Osteocyte (in vitro differentiated cells): ENCODE measurements at places on chromosomes 12 and 14. TPM values are rescaled to one million over a fixed set of nuclear protein-coding genes. Genes with fewer than 3 reads are reported as not detected.

GRCh38 chr12:76024942-76025600 is 6.5 kb downstream of the PHLDA1 start:
- no peaks in the 10 kb centered on the region for H3K27me3 ChIP-seq
- no peak for DNase-seq
- peaks cover 57% of the 10 kb centered on the region for H3K4me1 ChIP-seq
- peak overlapping the region; percentile 52 for H3K27ac ChIP-seq
- H3K4me3 ChIP-seq: peak overlapping the region; percentile 5

GRCh38 chr12:122082621-122083356 is 4.2 kb downstream of the MLXIP start:
- peak overlapping the region; percentile 88 for H3K27ac ChIP-seq
- peaks cover 13% of the 10 kb centered on the region for H3K36me3 ChIP-seq
- H3K4me1 ChIP-seq: peaks cover 48% of the 10 kb centered on the region
- no peak for DNase-seq

DNA sequence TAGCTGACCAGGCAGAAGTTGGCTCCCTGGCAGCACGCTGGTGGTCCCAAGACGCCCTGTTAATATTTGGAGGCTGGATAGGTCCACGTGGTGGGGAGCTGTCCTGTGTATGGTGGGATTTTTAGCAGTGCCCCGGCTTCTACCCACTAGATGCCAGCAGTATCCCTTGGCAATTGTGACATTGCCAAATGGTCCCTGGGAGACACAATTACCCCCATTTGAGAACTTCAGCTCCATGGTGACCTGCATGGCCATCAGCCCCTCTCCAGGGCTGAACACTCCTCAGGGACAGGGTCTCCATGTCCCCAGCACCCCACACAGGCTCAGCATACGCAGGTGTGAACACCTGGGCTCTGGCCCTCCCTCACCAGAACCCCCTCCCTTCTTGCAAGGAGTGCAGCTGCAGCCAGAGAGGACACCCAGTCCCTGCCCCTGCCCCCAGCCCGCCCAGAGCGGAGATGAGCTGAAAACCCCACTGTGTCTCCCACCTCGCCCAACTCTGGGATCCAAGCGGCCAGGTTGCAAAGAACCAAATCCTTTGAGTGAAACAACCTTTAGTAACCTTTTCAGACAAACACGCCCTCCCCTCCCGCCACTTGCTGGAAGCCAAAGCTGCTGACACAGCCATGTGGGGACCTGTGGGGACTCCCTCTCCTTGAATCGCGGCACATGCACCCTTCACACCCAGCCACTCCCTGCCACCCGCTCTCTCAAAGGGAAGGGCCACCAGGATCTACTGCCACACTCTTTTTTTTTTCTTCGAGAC is 120.4 kb downstream of the CALM1 start:
- H3K4me1 ChIP-seq: peaks cover 14% of the 10 kb centered on the region
- no peak overlapping the region for H3K4me3 ChIP-seq
- H3K27ac ChIP-seq: no peak overlapping the region

DNA sequence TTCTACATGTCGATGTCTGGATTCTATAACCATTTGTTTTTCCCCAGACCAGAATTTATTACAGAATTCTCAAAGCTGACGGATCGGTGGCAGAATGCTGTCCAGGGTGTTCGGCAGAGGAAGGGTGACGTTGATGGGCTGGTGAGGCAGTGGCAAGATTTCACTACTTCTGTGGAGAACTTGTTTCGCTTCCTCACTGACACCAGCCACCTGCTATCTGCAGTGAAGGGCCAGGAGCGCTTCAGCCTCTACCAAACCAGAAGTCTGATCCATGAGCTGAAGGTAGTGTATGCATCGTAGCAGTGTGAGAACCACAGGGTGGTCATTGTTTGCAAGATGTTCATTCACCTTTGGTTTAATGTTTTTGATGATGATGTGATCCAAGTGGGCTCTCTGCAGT is 124.0 kb downstream of the ESR2 start:
- no peak overlapping the region for H3K4me3 ChIP-seq
- peaks cover 16% of the 10 kb centered on the region for H3K36me3 ChIP-seq
- no peaks in the 10 kb centered on the region for H3K27me3 ChIP-seq
- H3K27ac ChIP-seq: no peak overlapping the region
- H3K4me1 ChIP-seq: peaks cover 6% of the 10 kb centered on the region

DNA sequence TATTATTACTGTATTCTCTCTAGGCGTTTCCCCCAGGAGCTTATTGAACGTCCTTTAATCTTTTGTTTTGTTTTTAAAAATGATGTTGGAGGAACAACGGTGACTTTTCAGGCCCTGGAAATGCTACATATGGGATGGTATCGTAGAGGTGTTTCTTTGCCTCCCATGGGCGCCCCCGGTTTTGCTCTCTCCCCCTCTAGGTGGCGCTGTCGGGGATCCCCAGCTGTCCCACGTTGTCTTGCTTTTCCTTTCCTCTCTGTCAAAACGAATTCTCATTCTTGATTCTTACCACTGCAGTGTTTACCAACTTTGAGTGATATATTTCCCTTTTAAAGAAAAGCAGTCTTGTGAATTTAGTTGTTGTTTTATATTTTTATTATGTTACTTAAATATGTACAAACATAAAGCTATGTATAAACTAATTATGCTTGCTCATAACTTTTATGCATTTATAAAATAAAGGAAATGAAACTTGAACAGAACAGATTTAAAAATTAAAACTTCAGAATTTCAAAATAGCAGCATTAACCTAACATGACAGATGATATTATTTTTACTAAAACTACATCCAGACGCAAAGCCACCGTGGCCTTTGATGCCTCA is 171.9 kb downstream of the RGS6 start:
- H3K27me3 ChIP-seq: peaks cover 2% of the 10 kb centered on the region
- no peaks in the 10 kb centered on the region for H3K4me1 ChIP-seq
- no peak overlapping the region for H3K27ac ChIP-seq
- H3K36me3 ChIP-seq: no peaks in the 10 kb centered on the region
- no peak for DNase-seq

DNA sequence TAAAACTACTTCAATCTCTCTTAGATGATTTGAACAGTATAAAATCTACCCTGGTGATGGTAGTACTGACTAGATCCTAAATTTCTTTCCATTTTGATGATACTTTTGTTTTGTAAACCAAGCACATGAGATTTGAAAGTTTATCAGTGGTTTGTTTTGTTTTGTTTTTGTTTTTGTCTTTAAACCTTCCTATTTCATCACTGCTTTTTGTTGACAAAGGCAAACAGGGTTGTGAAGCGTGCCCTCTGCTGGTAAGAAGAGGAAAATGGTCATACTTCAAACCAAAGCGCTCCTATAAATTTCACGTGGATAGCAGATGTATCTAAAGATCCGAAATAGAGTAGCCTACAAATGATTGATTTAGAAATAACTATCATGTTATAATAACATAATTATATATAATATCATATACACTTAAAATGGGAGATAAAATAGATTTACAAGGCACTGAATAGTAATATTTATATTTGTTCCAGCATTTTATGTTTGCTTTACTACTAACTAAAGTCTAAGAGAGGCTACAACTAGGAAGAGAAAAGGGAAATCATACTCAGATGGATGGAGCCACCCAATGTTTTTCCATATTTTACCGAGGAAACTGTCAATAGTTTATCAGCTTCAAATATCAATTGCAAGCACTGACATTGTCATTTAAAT is 254.0 kb upstream of the USP15 start:
- H3K27me3 ChIP-seq: no peaks in the 10 kb centered on the region
- no peak for DNase-seq
- H3K4me1 ChIP-seq: no peaks in the 10 kb centered on the region
- H3K36me3 ChIP-seq: no peaks in the 10 kb centered on the region

DNA sequence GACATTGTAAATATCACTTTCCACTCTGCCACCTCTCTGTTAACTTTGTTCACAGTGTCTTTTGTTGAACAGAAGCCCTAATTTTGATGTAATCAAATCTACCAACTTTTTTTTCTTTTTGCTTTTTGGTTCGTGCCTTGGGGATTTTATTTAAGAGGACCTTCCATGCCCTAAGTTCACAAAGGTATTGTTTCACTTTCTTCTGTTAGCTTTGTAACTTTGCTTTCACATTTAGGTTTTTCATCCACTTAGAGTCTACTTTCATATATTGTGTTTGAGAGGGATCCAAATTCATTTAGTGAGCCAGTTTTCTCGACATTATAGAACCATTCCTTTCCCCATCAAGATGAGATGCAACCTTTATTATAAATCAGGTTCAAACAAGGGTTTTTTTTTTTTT is 275.7 kb upstream of the CRY1 start:
- no peak overlapping the region for H3K4me3 ChIP-seq
- H3K4me1 ChIP-seq: no peaks in the 10 kb centered on the region
- no peak overlapping the region for H3K27ac ChIP-seq
- peaks cover 11% of the 10 kb centered on the region for H3K27me3 ChIP-seq
- DNase-seq: no peak

DNA sequence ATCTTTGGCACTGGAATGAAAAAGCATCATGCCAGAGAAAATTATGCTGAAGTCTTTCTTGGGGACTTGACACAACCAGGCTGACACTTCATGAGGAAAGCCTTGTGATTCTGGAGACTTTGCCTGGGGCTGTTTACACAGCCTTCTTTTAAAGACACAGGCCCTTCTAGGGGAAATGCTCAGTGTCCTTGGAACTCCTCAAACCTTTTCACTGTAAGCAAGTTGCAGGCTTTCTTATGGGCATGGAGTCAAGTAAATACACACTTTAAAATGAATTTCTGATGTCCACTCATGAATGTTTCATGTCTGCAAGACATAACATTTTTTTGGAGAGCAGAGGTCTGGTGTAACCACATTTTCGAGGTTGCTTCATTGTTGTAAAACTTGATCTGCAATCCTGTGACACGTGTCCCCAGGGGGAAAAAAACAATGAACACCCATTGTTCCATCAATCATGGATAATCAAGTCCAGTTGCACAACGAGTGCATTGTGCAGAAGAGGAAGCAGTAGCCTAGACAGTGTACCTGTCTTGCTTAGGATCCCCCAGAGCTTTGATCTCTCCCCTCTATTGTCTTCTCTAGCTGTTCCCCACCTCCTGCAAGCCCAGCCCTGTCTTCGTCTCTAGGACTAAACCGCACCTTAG is 155.1 kb upstream of the PRICKLE1 start:
- peak overlapping the region; percentile 35 for H3K27ac ChIP-seq
- peaks cover 47% of the 10 kb centered on the region for H3K4me1 ChIP-seq
- H3K36me3 ChIP-seq: peaks cover 2% of the 10 kb centered on the region
- no peak overlapping the region for H3K4me3 ChIP-seq

- peaks cover 30% of the 10 kb centered on the region for H3K4me1 ChIP-seq
- no peak for DNase-seq
- peak overlapping the region; percentile 74 for H3K4me3 ChIP-seq
Observed at GRCh38 chr12:32897281-32897610, 669 bp upstream of the PKP2 start.

- peaks cover 37% of the 10 kb centered on the region for H3K4me1 ChIP-seq
- H3K27me3 ChIP-seq: no peaks in the 10 kb centered on the region
- H3K27ac ChIP-seq: no peak overlapping the region
- H3K36me3 ChIP-seq: no peaks in the 10 kb centered on the region
Observed at GRCh38 chr12:788288-788687, 35.9 kb downstream of the WNK1 start.

- peaks cover 4% of the 10 kb centered on the region for H3K4me1 ChIP-seq
- no peak for DNase-seq
- H3K36me3 ChIP-seq: no peaks in the 10 kb centered on the region
- H3K4me3 ChIP-seq: no peak overlapping the region
Observed at GRCh38 chr12:75177997-75178396, 31.6 kb downstream of the KCNC2 start.

- H3K36me3 ChIP-seq: no peaks in the 10 kb centered on the region
- no peak for DNase-seq
- H3K27ac ChIP-seq: no peak overlapping the region
- no peaks in the 10 kb centered on the region for H3K27me3 ChIP-seq
- no peak overlapping the region for H3K4me3 ChIP-seq
Observed at GRCh38 chr12:53419756-53420155, 3.9 kb upstream of the AMHR2 start.

- H3K4me1 ChIP-seq: no peaks in the 10 kb centered on the region
- peaks cover 32% of the 10 kb centered on the region for H3K27me3 ChIP-seq
- H3K27ac ChIP-seq: no peak overlapping the region
- DNase-seq: no peak
Observed at GRCh38 chr12:29883525-29883924, 99.8 kb upstream of the TMTC1 start.

- no peaks in the 10 kb centered on the region for H3K36me3 ChIP-seq
- H3K4me1 ChIP-seq: peaks cover 2% of the 10 kb centered on the region
- H3K4me3 ChIP-seq: no peak overlapping the region
- H3K27me3 ChIP-seq: peaks cover 4% of the 10 kb centered on the region
Observed at GRCh38 chr14:56322531-56322930, 204.3 kb downstream of the PELI2 start.

DNA sequence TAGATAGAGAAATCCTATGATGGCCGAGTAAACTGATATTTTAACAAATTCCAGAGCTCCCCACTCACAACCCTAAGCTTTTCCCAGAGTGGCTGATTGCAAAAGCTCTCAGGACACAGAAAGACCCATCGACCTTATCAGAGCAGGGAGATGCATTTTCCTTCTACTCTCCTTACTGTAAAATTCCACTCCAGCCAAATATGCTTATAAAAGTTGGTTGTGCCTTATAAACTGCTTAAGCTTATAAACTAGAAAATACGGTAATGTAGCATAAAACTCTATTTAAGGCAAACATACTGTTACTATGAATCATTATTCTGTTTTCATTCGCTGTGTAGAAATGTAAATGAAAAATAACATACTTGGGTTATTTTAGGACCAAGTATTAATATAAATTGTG is 41.6 kb upstream of the TRHDE start:
- DNase-seq: no peak
- H3K27ac ChIP-seq: peak overlapping the region; percentile 68
- H3K4me3 ChIP-seq: no peak overlapping the region
- H3K27me3 ChIP-seq: no peaks in the 10 kb centered on the region
- H3K4me1 ChIP-seq: peaks cover 39% of the 10 kb centered on the region
- no peaks in the 10 kb centered on the region for H3K36me3 ChIP-seq

GRCh38 chr12:121057794-121058193 is 18.7 kb upstream of the OASL start:
- H3K4me1 ChIP-seq: peaks cover 9% of the 10 kb centered on the region
- H3K36me3 ChIP-seq: no peaks in the 10 kb centered on the region
- no peak overlapping the region for H3K4me3 ChIP-seq
- peaks cover 25% of the 10 kb centered on the region for H3K27me3 ChIP-seq

DNA sequence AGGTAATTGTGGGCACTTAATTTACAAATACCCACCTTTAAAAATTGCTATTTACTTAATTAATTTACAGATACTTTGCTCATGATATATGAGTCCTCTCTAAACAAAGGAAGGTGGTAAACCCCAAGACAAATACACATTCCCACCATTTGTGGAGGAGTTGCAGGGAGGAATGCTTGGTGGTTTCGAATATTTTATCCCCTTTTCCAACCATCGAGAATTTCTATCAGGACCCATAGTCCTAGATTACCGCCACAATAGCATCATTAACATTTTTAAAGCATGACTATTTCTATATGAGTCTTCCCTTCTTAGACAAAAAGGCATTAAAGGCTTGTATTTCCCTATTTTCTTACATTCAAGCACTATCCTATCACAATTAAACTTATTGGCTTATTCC is 34.2 kb upstream of the PLEKHA5 start:
- H3K27ac ChIP-seq: no peak overlapping the region
- H3K36me3 ChIP-seq: no peaks in the 10 kb centered on the region
- no peaks in the 10 kb centered on the region for H3K27me3 ChIP-seq
- H3K4me3 ChIP-seq: no peak overlapping the region
- no peak for DNase-seq
- peaks cover 13% of the 10 kb centered on the region for H3K4me1 ChIP-seq

Gene P2RX2
- not detected in 2 replicates for total RNA-seq

Gene B4GALNT1
- total RNA-seq: 5.6 and 6.9 TPM in 2 replicates

Gene MYF6
- total RNA-seq: not detected in 2 replicates

Gene KRT75
- not detected in 2 replicates for total RNA-seq

Gene SLC11A2
- 42.6 and 51.8 TPM in 2 replicates for total RNA-seq

Gene KLRK1
- 3.2 and 4.9 TPM in 2 replicates for total RNA-seq

Gene ARHGDIB
- total RNA-seq: 13.8 and 14.4 TPM in 2 replicates

Gene ADAM21
- total RNA-seq: 0.34 TPM in 1 of 2 replicates, not detected in the other

Gene FICD
- 5.8 and 6.0 TPM in 2 replicates for total RNA-seq
